Left ventricle myocardium superior (tissue), 1 donor: ENCODE measurements at places on chromosomes 4 and X. TPM values are rescaled to one million over a fixed set of nuclear protein-coding genes. Genes with fewer than 3 reads are reported as not detected.

DNA sequence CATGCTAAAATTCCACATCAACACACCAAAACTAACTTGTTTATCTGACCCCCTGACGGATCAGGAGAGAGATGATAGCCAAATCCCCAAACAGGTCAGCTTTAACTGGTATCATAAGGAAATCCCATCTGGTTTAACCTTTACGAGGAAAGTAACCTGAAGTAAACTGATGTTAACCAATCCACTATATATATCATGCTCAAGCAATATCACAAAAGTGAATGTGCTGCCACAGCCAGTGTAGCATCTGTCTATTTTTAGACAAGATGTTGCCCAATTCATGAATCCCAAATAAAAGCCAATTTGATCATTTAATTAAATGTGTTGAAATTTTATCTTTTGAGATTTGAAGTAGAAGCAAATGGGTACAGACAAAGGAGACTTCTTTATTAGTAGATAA, 44.5 kb downstream of the EGF start:
- DNase-seq, result no peak

DNA sequence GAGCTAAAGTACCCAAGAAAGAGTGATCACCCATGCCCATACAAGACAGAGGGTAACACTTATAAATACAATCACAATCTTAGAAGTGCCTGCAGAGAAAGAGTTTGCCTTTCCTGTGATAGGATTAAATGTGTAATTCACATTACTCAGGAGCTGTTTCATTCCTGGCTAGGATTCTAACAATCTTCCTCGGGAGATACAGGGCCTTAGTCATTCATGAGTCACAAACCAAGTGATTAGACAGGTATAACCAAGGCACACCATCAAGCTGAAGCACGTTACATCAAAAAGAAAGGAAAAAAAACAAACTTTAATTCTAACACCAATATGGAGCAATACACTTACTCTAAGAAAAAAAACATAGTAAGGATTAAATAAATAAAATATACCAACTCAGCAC, 14.9 kb downstream of the ABCG2 start:
- DNase-seq, result no peak

PABPC5 gene
- total RNA-seq, result 0.72 TPM

GRCh38 chr4:2241003-2241402, 918 bp downstream of the HAUS3 start:
- no peak for DNase-seq

FRAS1 gene
- total RNA-seq, result 3.7 TPM

DNA sequence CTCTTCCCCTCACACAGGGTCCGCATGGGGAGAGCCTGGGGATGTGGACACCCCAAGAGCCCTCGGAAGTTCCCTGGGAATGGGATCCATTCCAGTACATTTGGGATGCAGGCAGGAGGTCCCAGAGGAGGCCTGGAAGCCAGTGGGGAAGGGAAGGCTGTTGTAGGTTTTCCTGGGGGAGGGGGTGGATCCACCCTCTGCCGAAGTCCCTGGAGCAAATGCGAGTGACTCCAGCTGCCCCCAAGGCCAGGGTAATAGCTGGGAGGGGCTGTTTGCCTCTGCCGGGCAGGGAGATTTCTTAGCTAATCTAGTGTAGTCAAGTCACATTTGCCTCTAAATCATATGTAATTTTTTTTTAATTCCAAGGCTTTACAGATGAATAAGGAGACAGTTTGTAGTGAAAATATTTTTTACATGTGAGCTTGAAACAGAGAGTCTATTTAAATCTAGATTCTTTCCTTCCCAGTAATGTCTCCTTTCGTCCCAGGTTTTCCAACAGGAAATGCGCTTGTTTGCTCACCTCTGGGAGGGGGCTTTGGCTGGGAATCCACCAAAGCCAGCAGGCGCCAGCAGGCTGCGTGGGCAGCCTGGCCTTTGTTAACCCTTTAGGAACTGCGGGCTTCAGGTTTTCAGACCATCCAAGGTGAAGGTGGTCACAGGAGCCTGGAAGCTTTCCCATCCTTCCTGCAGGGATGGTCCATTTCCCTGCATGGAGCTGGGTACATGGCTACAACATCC, 26.8 kb downstream of the SH3TC1 start:
- DNase-seq, result no peak

DNA sequence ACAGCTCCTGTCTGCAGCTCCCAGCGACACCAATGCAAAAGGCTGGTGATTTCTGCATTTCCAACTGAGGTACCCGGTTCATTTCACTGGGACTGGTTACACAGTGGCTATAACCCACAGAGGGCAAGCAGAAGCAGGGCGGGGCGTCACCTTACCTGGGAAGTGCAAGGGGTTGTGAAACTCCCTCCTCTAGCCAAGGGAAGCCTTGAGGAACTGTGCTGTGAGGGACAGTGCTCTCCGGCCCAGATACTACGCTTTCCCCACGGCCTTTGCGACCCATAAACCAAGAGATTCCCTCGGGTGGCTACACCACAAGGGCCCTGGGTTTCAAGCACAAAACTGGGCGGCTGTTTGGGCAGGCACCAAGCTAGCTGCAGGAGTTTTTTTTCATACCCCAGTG, 218.9 kb downstream of the PPP3CA start:
- no peak for DNase-seq

F9 gene
- total RNA-seq, result not detected

GRCh38 chr4:7391637-7392437, 42.9 kb downstream of the PSAPL1 start:
- no peak for DNase-seq

CT45A5 gene
- total RNA-seq, result not detected

- DNase-seq, result peak; percentile 67
These were observed 32.5 kb downstream of the WDR1 start for GRCh38 chr4:10083861-10084641.

- DNase-seq, result peak; percentile 13
These were observed 29.2 kb downstream of the NKX1-1 start for GRCh38 chr4:1376841-1377605.

ARMCX4 gene
- 5.5 TPM for total RNA-seq

FHDC1 gene
- total RNA-seq, result 0.35 TPM

FGD1 gene
- 6.3 TPM for total RNA-seq

- no peak for DNase-seq
These were observed 94.0 kb upstream of the TBL1X start for GRCh38 chrX:9370893-9371292.

DNA sequence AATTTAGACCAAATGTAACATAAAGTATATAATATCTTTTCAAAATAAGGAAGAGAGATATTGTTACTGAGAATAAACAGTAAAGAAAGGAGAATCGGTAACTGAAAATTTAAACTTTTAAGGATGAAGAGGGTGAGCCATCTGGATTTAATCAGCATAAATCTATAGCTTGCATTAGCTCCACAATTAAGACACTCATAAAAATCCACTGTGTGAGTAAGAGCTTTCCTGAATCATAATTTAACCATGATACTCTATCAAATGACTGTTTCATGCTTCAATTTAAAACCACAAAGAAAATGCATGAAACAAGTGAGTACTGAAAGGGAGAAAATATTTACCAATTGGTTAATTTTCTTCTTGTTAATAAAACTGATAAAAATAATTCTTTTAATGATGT, 951.5 kb upstream of the SLIT2 start:
- no peak for DNase-seq

GRCh38 chr4:13891544-13891939, 264.0 kb upstream of the BOD1L1 start:
- DNase-seq, result no peak

- peak; percentile 99 for DNase-seq
These were observed at the start of gene LAP3 for GRCh38 chr4:17576932-17577664. Gene LAP3 (plus strand): TSS chr4:17577198. CDS start chr4:17577466, 268 bp downstream.

DNA sequence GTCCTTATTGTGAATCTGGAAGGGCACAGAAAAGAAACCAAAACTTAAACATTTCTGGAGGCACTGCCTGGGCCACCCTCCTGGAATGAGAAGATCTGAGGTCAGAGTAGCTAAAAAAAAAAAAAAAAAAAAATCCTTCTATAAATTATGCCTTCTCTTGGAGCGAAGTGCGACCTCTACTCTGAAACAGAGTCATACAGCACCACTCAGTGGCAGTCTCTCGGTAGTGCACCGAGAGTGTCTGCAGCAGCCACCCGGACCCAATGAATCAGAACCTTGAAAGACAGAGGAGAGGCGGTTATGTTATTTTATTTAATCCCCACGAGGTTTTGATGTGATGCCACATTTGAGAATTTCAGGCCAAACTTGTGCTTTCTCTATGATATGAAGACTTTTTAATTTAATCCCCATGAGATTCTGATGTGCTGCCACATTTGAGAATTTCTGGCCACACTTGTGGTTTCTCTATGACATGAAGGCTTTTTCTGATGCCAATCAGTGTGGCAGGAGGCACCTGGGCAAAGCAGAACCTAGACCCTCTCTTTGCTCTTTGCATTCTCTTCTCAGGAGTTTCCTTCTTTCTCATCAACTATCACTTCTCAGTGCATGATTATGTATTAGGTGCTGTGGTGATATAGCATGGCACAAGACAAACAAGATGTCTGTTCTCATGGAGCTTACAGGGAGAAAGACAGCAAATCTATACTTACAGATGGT, 5.6 kb upstream of the CT47C1 start:
- peak; percentile 61 for DNase-seq

GRCh38 chrX:82458207-82458754, 1049.8 kb upstream of the POU3F4 start:
- DNase-seq, result no peak

DNA sequence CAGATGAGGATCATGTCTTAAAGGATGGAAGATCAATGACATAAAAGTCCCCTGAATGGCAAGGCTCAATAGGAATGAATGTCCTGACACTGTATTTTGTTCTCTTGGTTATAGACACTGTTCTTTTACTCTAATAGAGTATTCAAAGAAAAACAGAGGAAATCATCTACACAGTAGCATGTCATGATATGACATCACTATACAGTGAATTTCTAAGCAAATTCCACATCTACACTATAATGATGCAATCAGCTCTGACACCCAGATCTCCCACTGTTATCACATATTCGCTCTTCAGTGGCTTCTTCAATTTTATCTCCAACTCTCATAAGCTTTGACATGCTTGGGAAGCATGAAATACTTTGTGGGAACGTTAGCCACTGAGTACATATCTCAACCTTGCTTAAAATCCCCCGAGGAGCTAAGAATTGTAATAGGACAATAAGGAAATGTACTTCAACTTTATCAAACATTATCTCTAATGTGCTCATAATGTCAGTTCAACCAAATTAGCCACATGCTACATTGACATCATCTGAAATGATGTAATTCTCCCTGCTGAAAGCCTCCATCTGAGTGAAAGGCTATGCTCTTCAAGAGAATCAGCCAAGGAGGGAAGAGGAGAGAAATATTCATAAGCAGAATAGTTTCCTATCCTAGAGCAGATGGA, 139.6 kb upstream of the PTCHD1 start:
- DNase-seq, result no peak

NDUFA1 gene
- 631 TPM for total RNA-seq

CETN2 gene
- 27.9 TPM for total RNA-seq

DNA sequence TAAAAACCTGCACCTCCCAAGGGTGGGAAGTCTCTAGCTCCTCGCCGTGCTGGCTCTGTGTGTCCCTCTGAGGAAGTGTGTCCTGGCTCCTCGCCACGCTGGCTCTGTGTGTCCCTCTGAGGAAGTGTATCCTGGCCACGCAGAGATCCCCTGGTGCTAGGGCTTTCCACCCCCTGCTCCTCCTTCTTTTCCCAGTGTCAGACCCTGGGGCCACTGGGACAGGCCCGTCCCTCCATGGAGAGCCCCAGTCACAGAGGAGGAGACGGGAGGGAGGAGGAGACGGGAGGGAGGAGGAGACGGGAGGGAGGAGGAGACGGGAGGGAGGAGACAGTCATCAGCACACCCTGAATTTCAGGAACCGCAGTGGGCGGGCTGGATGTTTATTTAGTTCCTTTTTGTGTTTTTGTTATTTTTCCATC, 53.8 kb upstream of the HGFAC start:
- DNase-seq, result peak; percentile 93

- DNase-seq, result no peak
These were observed 37.2 kb downstream of the EDNRA start for GRCh38 chr4:147518086-147518485.

CDX4 gene
- total RNA-seq, result not detected

GRCh38 chrX:49001521-49002090, 458 bp downstream of the GRIPAP1 start:
- DNase-seq, result no peak

CSAG3 gene
- not detected for total RNA-seq
